Activated naive CD4-positive, alpha-beta T cell treated with anti-CD3 and anti-CD28 coated beads for 36 hours (primary cell): ENCODE measurements at places on chromosomes 11 and 22. TPM values are rescaled to one million over a fixed set of nuclear protein-coding genes. Genes with fewer than 3 reads are reported as not detected.

- H3K4me1 ChIP-seq: no peaks in the 10 kb centered on the region
- peaks cover 21% of the 10 kb centered on the region for H3K36me3 ChIP-seq
- no peaks in the 10 kb centered on the region for H3K27me3 ChIP-seq
- DNase-seq: no peak
These were observed 16.4 kb downstream of the PRCP start for GRCh38 chr11:82883853-82884252.

GRCh38 chr11:19659529-19659928 lies 53.1 kb upstream of the NAV2 start:
- no peak overlapping the region for H3K27ac ChIP-seq
- H3K4me3 ChIP-seq: no peak overlapping the region
- no peaks in the 10 kb centered on the region for H3K36me3 ChIP-seq
- H3K4me1 ChIP-seq: peaks cover 7% of the 10 kb centered on the region
- no peak for DNase-seq

DNA sequence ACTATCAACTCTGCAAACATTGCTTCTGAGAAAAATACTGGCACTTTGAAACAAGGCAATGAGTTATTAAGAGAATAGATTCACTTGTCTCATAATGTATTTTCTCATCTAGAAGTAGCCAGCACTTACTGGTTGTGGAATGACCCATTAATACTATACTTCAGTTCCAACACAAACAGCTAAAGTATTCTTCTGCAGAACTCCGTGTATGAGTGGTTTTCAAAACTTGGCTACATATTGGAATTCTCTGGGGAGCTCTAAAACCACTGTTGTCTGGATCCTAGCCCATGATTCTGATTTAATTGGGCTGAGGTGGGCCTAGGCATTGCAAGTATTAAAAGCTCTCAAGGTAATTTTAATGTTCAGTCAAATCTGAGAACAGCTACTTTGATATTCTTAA lies 1416.4 kb upstream of the RAG2 start:
- DNase-seq: no peak
- no peak overlapping the region for H3K4me3 ChIP-seq
- H3K36me3 ChIP-seq: no peaks in the 10 kb centered on the region
- no peaks in the 10 kb centered on the region for H3K27me3 ChIP-seq
- no peak overlapping the region for H3K27ac ChIP-seq

DNA sequence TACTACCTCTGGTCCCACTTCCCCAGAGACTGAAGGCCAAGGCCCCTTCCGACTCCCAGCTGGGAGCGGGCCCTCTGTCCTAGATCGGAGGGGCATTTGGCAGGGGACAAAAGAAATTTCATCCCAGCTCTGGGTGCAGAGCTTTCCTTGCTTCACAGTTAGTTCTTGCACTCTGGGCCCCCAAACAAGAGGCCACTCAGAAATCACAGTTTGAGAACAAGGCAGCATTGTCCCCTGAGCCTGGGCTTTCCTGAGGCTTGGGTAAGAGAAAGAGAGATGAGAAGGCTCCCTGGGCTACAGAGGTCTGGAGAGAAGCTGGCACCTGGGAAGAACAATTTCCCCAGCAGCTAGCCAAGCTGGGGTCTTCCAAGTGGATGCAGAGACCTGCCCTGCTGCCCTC lies 71.8 kb upstream of the NCAM1 start:
- no peaks in the 10 kb centered on the region for H3K36me3 ChIP-seq
- no peak overlapping the region for H3K27ac ChIP-seq
- H3K4me1 ChIP-seq: no peaks in the 10 kb centered on the region
- no peak for DNase-seq
- no peak overlapping the region for H3K4me3 ChIP-seq

GRCh38 chr11:41206388-41206787 lies 253.1 kb downstream of the LRRC4C start:
- H3K27me3 ChIP-seq: no peaks in the 10 kb centered on the region
- H3K4me1 ChIP-seq: no peaks in the 10 kb centered on the region
- no peak for DNase-seq
- no peaks in the 10 kb centered on the region for H3K36me3 ChIP-seq

GAL3ST3 gene
- 0.17 TPM for total RNA-seq
